Fibroblast of skin of left quadriceps (primary cell): ENCODE measurements at places on chromosomes 7 and 10.

DNA sequence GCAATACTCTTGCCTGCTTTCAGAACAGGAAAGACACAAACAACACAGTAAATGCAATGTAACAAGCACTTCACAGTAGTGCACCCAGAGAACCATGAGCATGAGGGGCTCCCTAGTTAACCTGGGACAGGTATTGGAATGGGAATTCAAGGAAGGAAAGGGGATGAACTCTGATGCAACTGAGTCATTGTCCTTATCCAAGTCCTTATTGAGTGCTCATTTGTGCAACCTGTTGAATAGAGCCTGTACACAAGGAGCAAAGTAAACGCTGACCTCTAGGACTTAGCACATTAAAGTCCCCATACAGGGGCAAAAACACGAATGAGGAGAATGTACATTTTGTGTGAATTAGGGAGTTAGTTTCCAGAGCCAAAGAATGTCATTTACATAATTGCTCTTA lies 276.4 kb upstream of the BMPER start:
- DNase-seq = no peak

- no peak for DNase-seq
Observed at GRCh38 chr10:101062232-101063049, 652 bp downstream of the KAZALD1 start.

DNA sequence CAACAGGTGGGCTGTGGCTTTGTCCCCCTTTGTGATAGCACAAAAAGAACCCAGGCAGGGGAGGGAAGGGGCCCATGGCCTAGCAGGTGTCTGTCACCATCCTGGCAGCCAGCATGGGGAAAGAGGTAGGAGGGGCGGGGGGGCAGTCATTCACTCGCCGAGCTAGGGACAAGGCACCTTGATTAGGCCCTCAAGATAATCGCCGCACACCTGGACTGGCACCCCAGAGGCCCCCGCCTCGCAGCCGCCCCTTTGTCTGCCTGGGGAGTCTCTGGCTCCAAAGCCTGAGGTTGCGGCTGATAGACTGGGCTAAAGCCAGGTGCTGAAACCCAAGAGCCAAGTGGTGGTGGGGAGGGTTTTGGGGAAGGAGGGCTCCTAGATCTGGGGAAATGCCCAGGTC lies 151.2 kb upstream of the PCBD1 start:
- DNase-seq = no peak

- DNase-seq = no peak
Observed at GRCh38 chr10:89062861-89063260, 72.3 kb downstream of the FAS start.

GRCh38 chr10:121078672-121079102 lies 227.5 kb downstream of the WDR11 start:
- DNase-seq = no peak

DNA sequence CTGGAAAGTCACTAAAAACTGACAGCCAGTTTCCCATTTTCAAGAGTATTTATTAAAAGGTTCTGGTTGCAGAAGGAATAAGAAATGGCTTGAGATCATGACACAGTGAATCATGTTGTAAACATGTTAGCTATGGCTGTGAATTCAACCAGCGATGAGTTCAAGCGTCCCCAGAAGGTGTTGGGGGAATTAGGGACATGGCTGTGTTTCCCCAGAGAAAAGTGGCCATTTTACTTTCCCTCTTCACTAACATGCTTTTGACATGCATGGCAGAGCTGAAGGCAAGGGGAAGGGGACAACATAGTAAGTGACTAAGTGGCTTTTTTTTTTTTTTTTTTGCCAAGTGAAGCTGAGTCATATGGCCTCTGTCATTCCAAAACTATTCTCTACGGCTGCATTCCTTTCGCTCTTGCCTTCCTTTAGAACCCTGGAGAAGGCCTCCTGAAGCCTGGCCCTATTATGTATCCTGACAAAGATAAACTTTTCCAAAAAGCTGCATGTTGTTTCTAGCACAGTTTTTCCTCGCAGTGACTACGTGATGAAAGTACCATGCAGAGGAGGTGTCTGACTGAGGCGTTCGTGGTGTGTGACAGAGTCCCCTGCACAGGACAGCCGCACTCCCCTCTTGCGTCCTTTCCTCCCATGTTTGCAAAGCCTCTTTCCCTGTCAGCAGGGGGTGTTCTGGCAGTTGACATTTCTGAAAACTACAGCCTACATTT lies 46.9 kb downstream of the EGFR start:
- DNase-seq = peak; percentile 83
